ENCODE measurements at places on chromosomes 12 and 14. TPM values are rescaled to one million over a fixed set of nuclear protein-coding genes. Genes with fewer than 3 reads are reported as not detected.

Gene NFKBIA
- total RNA-seq: 212 TPM

Gene ANKS1B
- total RNA-seq: 0.35 TPM

Gene PDZRN4
- not detected for total RNA-seq

Gene PDE6H
- total RNA-seq: not detected

Gene NFATC4
- total RNA-seq: 0.42 TPM

Gene PTPN21
- total RNA-seq: 9.0 TPM

Gene GCH1
- total RNA-seq: 4.2 TPM

Gene WASHC3
- 29.3 TPM for total RNA-seq

Gene KCNH3
- 2.3 TPM for total RNA-seq

Gene GPHB5
- not detected for total RNA-seq

Gene SPIC
- not detected for total RNA-seq

Gene C14orf132
- total RNA-seq: 6.8 TPM

Gene KLRC2
- 1.9 TPM for total RNA-seq

Gene SLC16A7
- total RNA-seq: 0.11 TPM

Gene IFI27
- total RNA-seq: 1.5 TPM

Gene ENDOU
- total RNA-seq: not detected

Gene PXN
- 212 TPM for total RNA-seq

Gene KRT82
- not detected for total RNA-seq

Gene CLEC4C
- total RNA-seq: not detected

Gene GUCY2C
- not detected for total RNA-seq

Gene RTL1
- total RNA-seq: 0.15 TPM

Gene HSPB8
- total RNA-seq: 21.0 TPM

Gene FAM186B
- total RNA-seq: 0.19 TPM

Gene NUMB
- total RNA-seq: 42.4 TPM

Gene CLEC7A
- not detected for total RNA-seq

Gene STXBP6
- total RNA-seq: 2.0 TPM

Gene EAPP
- 41.2 TPM for total RNA-seq

Gene MGAT2
- 50.6 TPM for total RNA-seq

Gene AQP6
- total RNA-seq: not detected

Gene DAO
- not detected for total RNA-seq

Gene ESR2
- total RNA-seq: 0.05 TPM

Gene GZMH
- total RNA-seq: not detected

Gene DTX3
- 17.8 TPM for total RNA-seq

Gene CMKLR1
- total RNA-seq: not detected

Gene ASPG
- not detected for total RNA-seq

Gene C14orf39
- not detected for total RNA-seq

Data from A549 treated with Mapracorat at 1 μM for 4 hours (cell line).